ENCODE measurements at places on chromosomes 11 and 22.

- no peak for DNase-seq
Measured at GRCh38 chr22:46308283-46308988, 11.8 kb downstream of the GTSE1 start.

- DNase-seq = no peak
Measured at GRCh38 chr22:46465345-46465720, 72.1 kb downstream of the CELSR1 start.

- no peak for DNase-seq
Measured at GRCh38 chr22:49512487-49513165, 315.0 kb downstream of the BRD1 start.

DNA sequence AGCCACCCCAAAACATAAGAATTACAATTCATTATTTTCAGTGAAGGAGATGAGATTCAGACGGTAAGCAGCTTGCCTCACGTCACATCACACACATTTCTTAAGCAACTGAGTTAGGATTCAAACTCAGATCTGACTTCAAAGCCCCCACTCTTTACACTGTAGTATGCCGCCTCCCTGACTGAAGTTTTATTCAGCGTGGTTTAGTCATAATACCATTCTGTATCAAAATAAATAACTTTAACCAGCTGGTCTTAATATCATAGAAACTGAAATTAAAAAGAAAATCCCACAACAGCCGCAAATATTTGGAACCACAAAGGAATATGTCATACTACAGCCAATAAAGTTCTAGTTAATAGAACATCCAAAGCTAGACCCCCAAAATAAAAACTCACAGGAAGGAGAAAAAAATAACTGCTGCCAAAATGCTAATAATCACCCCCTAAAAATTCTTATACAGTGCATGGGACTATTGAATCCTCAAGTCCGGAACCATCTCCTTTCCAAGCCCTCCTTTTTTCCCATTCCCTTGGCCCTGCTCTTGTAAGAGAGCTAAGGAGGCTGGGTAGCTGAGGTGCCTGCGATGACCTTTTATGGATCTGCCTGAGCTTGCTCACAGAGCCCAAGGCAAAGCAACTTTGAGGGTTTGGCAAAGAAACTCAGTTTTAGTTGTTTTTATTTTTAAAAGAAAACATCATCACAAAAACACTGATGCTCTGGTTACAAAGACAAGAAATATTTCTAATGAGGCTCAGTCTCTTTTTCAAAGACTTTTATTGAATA, 334.5 kb downstream of the TTC28 start:
- no peak for DNase-seq

- no peak for DNase-seq
Measured at GRCh38 chr11:131677828-131678470, 307.5 kb downstream of the NTM start.

Measured in stimulated activated CD4-positive, alpha-beta T cell treated with anti-CD3 and anti-CD28 coated beads, Interleukin-2, amount 100 ng/mL, for 24 hours (primary cell).